ENCODE measurements at places on chromosomes 12 and 14.

DNA sequence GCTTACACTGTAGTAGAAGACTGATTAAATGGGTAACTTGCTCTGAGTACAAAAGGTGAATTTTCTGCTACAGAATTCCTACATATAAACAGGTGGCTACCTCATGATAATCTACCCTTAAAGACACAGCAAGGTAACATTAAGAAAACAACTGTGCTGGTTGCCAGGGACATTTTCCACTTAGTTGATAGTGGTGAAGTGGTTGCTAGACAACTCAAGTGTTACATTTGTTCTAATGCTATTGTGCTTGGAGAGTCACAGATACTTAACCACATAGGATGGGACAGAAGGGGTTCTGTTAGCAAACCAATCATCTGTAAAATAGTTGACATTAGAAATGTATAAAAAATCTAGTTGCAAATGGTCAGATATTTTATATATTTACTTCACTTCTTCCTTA lies 870.3 kb upstream of the SEL1L start:
- H3K4me3 ChIP-seq, result no peak overlapping the region
- no peak for DNase-seq
- H3K27ac ChIP-seq, result no peak overlapping the region
- no peaks in the 10 kb centered on the region for H3K4me1 ChIP-seq

GRCh38 chr12:45535610-45536180 lies 193.8 kb upstream of the ARID2 start:
- H3K36me3 ChIP-seq, result no peaks in the 10 kb centered on the region
- H3K4me1 ChIP-seq, result no peaks in the 10 kb centered on the region
- no peak for DNase-seq
- no peak overlapping the region for H3K4me3 ChIP-seq
- H3K27ac ChIP-seq, result no peak overlapping the region

GRCh38 chr14:24992624-24993360 lies 57.2 kb downstream of the STXBP6 start:
- no peak for DNase-seq
- H3K36me3 ChIP-seq, result no peaks in the 10 kb centered on the region
- H3K4me3 ChIP-seq, result no peak overlapping the region
- H3K4me1 ChIP-seq, result no peaks in the 10 kb centered on the region

DNA sequence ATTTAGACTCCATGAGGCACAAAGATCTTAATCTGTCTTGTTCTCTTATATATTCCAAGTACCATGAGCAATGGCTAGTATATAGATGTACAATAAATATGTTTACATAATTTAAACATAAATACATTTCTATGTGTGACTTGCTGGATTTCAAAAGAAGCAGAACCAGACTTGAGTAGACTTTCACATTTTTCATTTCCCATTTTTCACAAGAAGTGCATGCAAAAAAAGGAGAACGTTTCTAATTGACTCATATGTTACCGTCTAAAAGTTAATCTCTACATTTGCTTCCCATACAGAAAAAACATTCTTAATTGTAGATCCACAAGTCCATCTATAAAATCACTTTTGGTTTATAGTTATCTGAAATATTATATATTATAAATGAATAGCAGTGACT lies 256.5 kb upstream of the USP15 start:
- H3K4me1 ChIP-seq, result no peaks in the 10 kb centered on the region
- H3K4me3 ChIP-seq, result no peak overlapping the region
- no peaks in the 10 kb centered on the region for H3K36me3 ChIP-seq
- no peak overlapping the region for H3K27ac ChIP-seq
- no peaks in the 10 kb centered on the region for H3K27me3 ChIP-seq

- H3K27ac ChIP-seq, result no peak overlapping the region
- no peaks in the 10 kb centered on the region for H3K36me3 ChIP-seq
- peaks cover 7% of the 10 kb centered on the region for H3K27me3 ChIP-seq
- no peak overlapping the region for H3K4me3 ChIP-seq
- H3K4me1 ChIP-seq, result no peaks in the 10 kb centered on the region
Measured at GRCh38 chr12:7282844-7283243, 21.0 kb upstream of the ACSM4 start.
